ENCODE measurements at places on chromosomes 11 and 22.

DNA sequence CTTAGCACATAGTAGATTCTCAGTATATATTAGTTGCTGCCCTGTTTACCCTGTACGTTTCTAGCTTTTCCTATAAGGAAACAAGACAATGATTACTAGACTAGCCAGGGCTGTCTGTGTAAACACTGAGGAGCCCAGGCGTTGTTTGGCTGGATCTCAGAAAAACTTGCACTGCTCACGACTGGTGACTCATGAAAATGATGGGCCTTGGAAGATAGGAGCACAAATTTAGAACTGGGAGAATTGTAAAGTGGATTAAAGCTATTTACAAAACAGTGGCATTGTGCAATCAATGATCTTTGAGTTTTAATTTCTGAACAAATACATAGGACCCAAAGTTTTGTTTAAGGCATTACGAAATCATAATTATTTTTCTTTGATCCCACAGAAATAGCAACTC is 276.9 kb downstream of the FAM76B start:
- no peak for DNase-seq

DNA sequence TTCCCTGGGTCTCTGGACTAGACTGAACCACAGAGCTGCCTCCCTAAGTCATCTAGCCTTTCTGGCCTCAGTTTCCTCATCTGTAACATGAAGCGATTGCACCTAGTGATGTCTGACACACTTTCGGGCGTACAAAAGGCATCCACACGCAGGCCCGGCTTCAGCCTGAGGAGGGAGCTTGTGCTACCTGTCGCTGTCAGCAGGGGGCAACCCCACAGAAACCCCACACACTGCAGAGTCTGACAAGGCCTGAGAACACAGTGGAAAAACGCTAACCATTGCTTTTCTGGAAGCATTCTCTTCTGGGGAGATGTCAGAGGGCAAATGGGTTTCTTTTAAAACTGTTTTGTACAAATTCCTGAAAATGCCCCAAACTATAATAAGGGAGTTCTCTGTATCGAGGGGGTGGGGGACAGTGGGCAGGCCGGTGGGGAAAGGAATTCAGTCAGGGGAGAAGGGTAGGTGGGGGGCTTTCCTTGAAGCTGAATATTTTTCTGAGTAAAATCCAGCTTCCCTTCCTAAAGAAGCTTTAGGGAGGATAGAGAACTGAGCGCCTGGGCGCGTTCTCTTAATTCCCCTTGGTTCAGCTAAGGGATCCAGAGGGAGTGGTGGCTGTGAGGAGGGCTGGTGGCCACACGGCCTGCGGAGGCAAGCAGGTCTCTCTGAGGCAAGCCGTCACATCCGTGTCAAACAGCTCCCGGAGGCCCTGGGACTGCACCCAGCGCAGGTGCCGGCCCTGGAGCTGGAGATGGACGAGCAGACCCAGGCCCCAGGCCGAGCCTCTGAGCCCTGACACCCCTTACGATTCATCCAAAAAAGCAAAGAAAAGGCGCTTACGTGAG is 533 bp downstream of the ELF5 start:
- peak; percentile 67 for DNase-seq

GRCh38 chr11:24934733-24935439 is 438.0 kb downstream of the LUZP2 start:
- DNase-seq, result no peak

- peak; percentile 77 for DNase-seq
Observed at GRCh38 chr11:64767344-64768299, 7.8 kb upstream of the PYGM start.

DNA sequence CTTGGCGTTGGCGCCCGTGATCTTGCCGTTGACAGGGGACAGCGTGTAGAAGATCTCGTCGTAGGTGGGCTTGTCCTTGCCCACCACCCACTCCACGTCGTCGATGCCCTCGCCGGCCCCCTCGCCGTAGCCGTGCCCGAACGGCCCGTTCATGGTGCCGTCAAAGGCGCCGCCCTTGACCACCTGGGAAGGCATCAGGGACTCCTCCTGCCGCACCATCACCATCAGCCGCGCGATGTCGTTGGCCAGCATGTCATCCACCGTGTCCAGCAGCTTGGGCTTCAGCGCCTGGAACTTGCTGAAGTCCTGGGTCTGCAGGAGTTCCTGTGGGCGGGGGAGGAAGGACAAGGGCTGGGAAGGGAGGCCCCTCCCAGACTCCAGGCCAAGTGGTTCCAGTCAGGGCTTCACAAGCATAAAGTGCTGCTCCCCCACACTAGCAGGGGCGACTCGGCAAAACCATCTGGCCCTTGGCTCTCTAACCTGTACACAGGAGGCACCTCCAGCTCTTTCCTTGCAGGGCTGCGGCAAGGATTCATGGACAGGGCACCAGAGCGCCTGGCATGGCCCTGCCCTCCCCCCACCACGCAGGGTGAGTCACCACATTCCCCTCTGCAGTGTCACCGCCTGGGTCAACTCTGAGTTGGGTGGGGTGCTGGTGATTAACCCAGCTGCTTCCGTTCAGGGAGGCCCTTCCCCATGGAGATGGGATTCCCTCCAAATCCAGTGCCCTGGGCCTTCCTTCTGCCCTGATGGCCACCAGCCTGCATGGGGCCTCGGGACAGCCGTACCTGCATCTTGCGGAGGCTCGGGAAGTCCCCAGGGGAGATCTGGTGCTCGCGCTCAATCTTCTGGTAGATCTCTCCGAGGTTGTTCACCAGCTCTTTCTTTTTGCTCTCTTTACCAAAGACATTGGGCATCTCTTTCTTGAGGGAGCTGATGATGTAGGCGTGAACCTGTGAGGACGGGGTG is 10.4 kb upstream of the CDC42BPG start:
- no peak for DNase-seq

DNA sequence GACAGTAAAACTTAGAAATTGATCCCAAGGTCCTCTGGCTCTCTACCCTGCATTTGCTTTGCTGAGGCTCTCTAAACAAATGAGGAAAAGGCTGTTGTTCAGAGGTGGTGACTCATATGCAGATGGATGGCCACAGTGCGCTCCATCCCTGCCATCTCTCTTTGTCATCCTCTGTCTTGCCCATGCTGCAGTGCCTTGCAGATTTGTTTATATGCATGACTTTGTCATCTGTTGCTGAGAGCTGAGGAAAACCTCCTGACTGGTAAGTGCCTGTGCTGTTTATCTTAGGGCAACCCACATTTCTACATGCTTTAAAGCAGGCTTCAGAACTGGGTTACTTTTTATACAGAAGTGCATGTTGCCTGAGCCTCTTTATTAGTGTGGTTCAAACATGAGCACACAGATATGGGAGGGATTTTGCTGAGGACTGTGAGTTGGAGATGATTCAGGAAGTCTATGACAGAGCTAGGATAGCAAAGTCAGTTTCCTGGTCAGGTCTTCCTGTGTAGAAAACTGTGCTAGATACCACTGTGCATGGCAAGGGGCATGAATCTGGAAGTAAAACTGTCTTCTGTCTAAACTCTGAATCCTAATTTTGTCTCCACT is 57.4 kb downstream of the JAM3 start:
- DNase-seq, result no peak

DNA sequence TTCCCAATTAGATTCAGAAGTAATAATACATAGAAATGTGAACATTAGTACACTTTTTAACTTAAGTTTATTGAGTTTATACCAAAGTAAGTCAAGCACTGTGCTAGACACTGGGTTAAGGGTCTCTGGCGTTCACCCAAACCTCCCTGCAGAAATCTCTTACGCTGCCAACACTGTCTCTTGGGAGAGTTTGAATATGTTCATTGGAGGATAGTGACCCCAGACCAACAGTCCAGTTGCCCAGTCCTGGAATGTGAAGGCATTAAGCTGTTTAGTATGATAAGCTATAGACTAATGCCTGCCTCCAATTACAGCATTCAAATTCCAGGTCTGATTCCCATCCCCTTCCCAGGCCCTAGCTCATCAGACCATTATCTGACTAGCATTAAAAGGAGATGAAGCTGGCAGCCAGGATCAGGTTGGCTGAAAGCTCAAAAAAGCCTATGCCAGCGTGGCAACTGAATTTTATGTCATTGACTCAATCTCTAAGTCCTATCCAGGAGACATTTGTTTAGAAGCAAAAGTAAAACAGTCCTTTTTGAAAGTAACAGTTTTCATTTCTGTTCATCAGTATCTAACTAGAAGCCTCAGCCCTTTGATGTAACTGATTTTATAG is 77.8 kb downstream of the SFI1 start:
- peak; percentile 21 for DNase-seq

- DNase-seq, result no peak
Observed at GRCh38 chr22:38833061-38833460, 10.8 kb downstream of the NPTXR start.

Measured in NCI-H82 (cell line).